ENCODE measurements at places on chromosomes 12 and 14. TPM values are rescaled to one million over a fixed set of nuclear protein-coding genes. Genes with fewer than 3 reads are reported as not detected.
A peak's percentile ranks its signal among the peaks of the same experiment; 100 is the strongest.

The AQP6 gene
- not detected for polyA plus RNA-seq

The DENND5B gene
- 5.6 TPM for polyA plus RNA-seq

The PRPF39 gene
- polyA plus RNA-seq = 28.5 TPM

The ACSM4 gene
- polyA plus RNA-seq = not detected

The AGAP2 gene
- polyA plus RNA-seq = 0.02 TPM

The TMEM233 gene
- 0.05 TPM for polyA plus RNA-seq

DNA sequence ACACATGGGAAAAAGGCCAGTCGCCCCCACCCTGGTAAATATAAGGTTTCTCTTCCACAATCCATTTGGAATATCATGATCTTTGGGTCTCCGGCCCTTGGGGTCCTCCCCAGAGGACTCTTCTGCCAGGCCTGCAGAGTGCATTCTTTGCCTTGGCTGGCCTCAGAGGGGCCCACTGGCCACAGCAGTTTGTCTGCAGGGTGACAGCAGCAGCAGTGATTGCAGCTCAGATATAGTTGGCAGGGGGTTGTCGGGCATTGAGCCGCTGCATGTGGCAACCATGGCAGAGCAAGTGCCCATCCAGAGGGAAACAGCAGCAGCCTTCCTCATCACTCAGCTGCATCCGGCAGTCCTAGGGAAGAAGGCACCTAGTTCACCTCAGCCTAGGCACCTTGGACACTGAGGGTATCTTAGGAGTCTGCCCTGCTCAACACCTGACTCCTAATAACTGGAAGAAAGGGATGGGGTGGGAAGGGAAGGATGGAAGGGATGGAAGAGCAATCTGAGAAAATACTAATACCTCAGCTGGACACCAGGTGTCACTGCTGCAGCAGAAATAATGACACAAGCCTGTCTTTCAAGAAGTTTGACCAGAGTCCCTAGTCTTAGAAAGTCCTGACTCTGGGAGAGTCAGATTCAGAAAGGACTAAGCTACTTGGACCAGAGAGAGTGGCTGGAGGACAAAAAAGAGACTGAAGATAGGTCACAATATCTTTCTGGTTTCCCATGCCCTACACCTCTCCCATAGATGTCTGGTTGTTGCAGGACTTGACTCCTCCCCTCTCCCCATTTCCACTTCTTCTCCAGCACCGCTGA, 8.9 kb downstream of the AJUBA start:
- peak; percentile 43 for DNase-seq

GRCh38 chr14:103317251-103317650, 16.8 kb upstream of the EIF5 start:
- DNase-seq = no peak

All from fibroblast of lung (primary cell).